ENCODE measurements at places on chromosomes 11 and 22. TPM values are rescaled to one million over a fixed set of nuclear protein-coding genes. Genes with fewer than 3 reads are reported as not detected.
A peak's percentile ranks its signal among the peaks of the same experiment; 100 is the strongest.

Gene C22orf42
- polyA plus RNA-seq = not detected

Gene OR8A1
- not detected for polyA plus RNA-seq

DNA sequence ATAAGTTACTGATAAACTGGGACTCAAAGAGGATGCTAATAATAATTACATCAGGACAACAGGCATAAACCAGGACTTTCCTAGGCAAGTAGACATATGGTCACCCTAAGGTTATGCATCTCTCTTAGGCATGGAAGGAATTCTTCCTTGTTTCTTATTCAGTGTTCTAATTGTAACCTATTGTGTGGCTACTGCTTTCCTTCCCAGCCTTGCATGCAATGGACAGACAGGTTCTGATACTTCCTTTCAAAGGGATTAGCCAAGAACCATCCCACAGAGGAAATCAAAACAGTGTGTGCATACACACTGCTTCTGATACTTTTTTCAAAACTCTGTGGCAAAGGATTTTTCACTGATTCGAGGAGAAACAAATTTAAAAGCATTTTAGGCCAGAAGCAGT lies 48.3 kb downstream of the RRAS2 start:
- DNase-seq = no peak
- H3K27me3 ChIP-seq = no peaks in the 10 kb centered on the region
- H3K36me3 ChIP-seq = no peaks in the 10 kb centered on the region
- H3K27ac ChIP-seq = no peak overlapping the region
- H3K4me3 ChIP-seq = no peak overlapping the region

DNA sequence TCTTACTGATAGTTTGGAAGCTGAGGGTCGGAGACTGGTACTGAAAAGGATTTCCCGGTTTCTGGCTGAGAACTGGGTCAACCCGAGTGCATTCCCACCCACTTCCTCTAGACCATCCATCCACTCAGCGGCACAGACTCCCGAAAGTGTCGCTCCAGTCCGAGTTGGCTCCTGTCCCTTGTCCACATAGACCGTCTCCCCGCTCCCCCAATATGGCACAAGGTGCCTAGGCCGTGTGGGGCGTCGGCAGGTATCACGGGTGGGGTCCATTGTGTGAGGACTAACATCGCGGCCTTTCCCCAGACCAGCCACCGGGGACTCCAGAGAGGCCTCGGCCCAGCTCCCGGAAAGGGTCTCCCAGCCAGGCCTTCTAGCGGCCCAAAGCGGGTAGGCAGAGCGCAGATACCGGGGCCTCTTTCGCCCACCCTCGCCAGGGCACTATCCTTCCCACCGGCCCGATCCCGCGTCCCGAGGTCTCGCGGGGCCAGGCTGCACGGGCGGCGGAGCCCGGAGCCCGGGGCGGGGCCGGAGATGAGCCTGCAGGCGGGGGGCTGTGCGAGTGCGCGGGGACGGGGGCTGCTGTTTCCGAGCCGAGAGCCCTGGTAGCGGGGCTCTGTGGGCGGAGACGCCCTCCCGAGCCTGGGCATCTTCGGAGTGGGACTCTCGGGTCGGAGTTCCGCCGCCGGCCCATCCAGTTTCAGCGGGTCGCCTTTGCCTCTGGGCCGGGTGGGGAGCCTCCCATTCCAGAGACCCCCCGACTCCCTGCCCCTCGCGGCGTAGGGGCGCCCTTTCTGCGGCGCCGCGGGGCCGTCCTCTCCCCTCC lies 21.1 kb downstream of the SERPINH1 start:
- peak overlapping the region; percentile 58 for H3K4me3 ChIP-seq
- no peaks in the 10 kb centered on the region for H3K36me3 ChIP-seq
- DNase-seq = peak; percentile 34
- peaks cover 11% of the 10 kb centered on the region for H3K4me1 ChIP-seq
- peak overlapping the region; percentile 54 for H3K27ac ChIP-seq

GRCh38 chr11:73866095-73866579 lies 10.5 kb downstream of the COA4 start:
- peaks cover 12% of the 10 kb centered on the region for H3K36me3 ChIP-seq
- H3K27ac ChIP-seq = no peak overlapping the region
- no peak overlapping the region for H3K4me3 ChIP-seq
- no peaks in the 10 kb centered on the region for H3K27me3 ChIP-seq
- no peaks in the 10 kb centered on the region for H3K4me1 ChIP-seq

Gene LRRC4C
- not detected for polyA plus RNA-seq

Gene LSP1
- 253 TPM for polyA plus RNA-seq

- DNase-seq = no peak
- H3K27ac ChIP-seq = no peak overlapping the region
- H3K36me3 ChIP-seq = no peaks in the 10 kb centered on the region
- peaks cover 33% of the 10 kb centered on the region for H3K4me1 ChIP-seq
- H3K27me3 ChIP-seq = no peaks in the 10 kb centered on the region
Measured at GRCh38 chr22:17083255-17083654, 1.5 kb upstream of the IL17RA start.

GRCh38 chr11:69525516-69526452 lies 44.3 kb downstream of the LINC01488 start:
- H3K4me3 ChIP-seq = no peak overlapping the region
- H3K27me3 ChIP-seq = no peaks in the 10 kb centered on the region
- no peaks in the 10 kb centered on the region for H3K4me1 ChIP-seq
- no peak for DNase-seq
- H3K36me3 ChIP-seq = no peaks in the 10 kb centered on the region

Gene C11orf42
- not detected for polyA plus RNA-seq

Gene OR52E8
- not detected for polyA plus RNA-seq

GRCh38 chr22:32589007-32589406 lies 114.4 kb downstream of the FBXO7 start:
- no peaks in the 10 kb centered on the region for H3K4me1 ChIP-seq
- H3K36me3 ChIP-seq = no peaks in the 10 kb centered on the region
- DNase-seq = no peak
- no peak overlapping the region for H3K4me3 ChIP-seq

- no peak overlapping the region for H3K4me3 ChIP-seq
- no peaks in the 10 kb centered on the region for H3K27me3 ChIP-seq
- DNase-seq = no peak
- H3K36me3 ChIP-seq = peaks cover 61% of the 10 kb centered on the region
- no peak overlapping the region for H3K27ac ChIP-seq
Measured at GRCh38 chr22:40418366-40419201, 48.2 kb downstream of the SGSM3 start.

GRCh38 chr11:35255514-35255913 lies 116.5 kb downstream of the CD44 start:
- peaks cover 26% of the 10 kb centered on the region for H3K4me1 ChIP-seq
- no peak overlapping the region for H3K4me3 ChIP-seq
- DNase-seq = no peak
- no peak overlapping the region for H3K27ac ChIP-seq
- no peaks in the 10 kb centered on the region for H3K27me3 ChIP-seq
- H3K36me3 ChIP-seq = no peaks in the 10 kb centered on the region

DNA sequence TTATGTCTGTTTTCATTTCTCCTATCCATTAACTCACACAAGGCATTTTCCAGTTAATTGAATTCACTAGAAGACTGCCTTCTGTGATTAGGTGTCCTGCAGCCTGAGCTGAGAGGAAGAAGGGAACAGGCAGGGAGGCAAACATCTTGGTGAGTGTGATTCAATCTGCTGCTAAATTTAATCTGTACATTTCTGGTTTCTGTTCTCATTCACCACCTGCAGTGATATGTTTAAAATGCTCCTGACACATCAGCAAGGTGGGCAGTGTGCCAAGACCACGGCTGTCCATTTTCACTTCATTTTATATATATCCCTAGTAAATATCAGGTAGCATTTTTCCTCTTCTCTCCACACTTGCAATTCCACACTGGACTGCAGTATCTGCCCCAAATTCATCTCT lies 416.5 kb downstream of the TMEM135 start:
- no peaks in the 10 kb centered on the region for H3K36me3 ChIP-seq
- no peak overlapping the region for H3K27ac ChIP-seq
- no peaks in the 10 kb centered on the region for H3K27me3 ChIP-seq
- no peaks in the 10 kb centered on the region for H3K4me1 ChIP-seq
- H3K4me3 ChIP-seq = no peak overlapping the region

Gene MRPL21
- 151 TPM for polyA plus RNA-seq

DNA sequence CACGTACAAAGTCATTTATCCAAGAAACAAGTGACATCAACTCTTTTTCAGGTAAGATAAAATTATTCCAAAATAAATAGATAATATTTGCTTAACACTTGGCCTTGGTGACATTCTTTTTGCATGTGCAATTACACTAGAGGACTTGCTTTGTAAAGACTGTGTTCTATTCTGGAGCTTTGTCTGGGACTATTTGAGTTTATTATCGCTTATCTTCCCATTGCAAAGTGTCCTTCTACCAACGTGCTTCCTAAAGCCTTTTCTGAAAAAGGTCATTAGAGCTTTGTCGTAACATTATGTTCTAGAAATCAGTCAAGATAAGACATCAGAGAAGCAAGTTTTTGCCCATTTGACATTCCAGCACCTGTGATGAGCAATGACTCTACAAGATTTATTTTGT lies 78.3 kb upstream of the MYO18B start:
- no peaks in the 10 kb centered on the region for H3K4me1 ChIP-seq
- H3K27ac ChIP-seq = no peak overlapping the region
- H3K27me3 ChIP-seq = no peaks in the 10 kb centered on the region

- DNase-seq = peak; percentile 6
- peaks cover 6% of the 10 kb centered on the region for H3K4me1 ChIP-seq
- H3K4me3 ChIP-seq = no peak overlapping the region
- no peak overlapping the region for H3K27ac ChIP-seq
- no peaks in the 10 kb centered on the region for H3K36me3 ChIP-seq
Measured at GRCh38 chr11:67381244-67381972, 8.0 kb upstream of the CLCF1 start.

Gene BRD1
- 0.94 TPM for polyA plus RNA-seq

Gene RNF121
- polyA plus RNA-seq = 7.5 TPM

DNA sequence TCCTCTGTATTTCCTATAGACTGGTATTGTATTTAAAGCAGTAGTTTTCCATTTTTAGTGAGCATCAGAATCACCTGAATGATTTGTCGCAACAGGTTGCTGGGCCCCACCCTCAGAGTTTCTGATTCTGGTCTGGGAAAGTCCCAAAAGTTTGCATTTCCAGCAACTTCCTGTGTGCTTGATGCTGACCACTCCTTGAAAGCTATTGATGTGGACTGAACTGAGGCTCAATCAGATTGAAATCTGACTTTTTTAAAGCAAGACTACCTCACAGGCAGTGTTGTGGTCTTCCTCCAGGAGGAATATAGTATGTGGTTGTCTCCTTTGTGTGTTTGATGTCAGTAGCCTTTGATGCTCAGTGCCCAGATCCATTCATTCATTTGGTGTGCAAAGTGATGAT lies 17.2 kb upstream of the MPZL2 start:
- H3K36me3 ChIP-seq = no peaks in the 10 kb centered on the region
- no peak overlapping the region for H3K4me3 ChIP-seq
- DNase-seq = peak; percentile 52
- no peak overlapping the region for H3K27ac ChIP-seq

DNA sequence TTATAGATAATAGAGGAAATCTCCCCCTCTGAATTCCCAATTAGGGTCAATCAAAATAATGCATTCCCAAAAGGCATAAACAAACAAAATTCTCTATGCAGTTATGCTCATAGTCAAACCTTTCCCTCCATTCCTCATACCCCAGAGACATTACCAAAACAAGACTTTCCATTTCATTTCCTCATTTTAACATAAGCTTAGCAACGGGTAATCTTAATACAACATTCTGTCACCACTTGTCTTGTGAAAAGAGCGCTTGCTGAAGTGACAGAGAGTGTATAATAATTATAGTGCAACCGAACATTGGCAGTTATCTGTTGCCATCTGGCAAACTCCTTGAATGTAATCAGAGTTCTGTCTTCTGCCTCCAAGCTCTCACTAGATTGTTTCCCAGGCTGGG lies 1.2 kb upstream of the SLN start:
- no peak overlapping the region for H3K4me3 ChIP-seq
- no peak for DNase-seq
- H3K27me3 ChIP-seq = no peaks in the 10 kb centered on the region
- no peaks in the 10 kb centered on the region for H3K36me3 ChIP-seq

Gene CEP57
- 63.9 TPM for polyA plus RNA-seq

Gene TRIM49
- not detected for polyA plus RNA-seq

Gene DERL3
- polyA plus RNA-seq = 0.25 TPM

Gene FOLR2
- polyA plus RNA-seq = not detected

DNA sequence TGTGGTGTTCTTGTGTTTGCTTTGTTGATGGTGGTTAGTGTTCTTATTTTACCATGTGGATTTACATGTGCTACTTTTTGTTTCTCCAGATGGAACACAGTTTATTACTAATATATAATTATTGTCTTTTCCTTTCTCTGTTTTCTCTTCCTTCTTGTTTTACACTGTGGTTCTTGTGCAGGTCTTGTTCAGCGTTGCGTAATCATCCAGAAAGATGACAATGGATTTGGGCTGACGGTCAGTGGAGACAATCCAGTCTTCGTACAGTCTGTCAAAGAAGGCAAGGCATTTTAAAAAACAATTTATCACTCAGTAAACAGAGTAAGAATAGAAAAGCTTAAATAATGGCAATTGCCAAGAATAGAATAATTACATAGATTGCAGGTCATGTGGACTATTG lies 84.4 kb downstream of the ARHGEF12 start:
- H3K4me3 ChIP-seq = no peak overlapping the region
- H3K27me3 ChIP-seq = no peaks in the 10 kb centered on the region
- H3K27ac ChIP-seq = no peak overlapping the region
- H3K4me1 ChIP-seq = no peaks in the 10 kb centered on the region
- no peak for DNase-seq
- no peaks in the 10 kb centered on the region for H3K36me3 ChIP-seq

GRCh38 chr11:88098289-88098688 lies 77.0 kb downstream of the RAB38 start:
- H3K4me1 ChIP-seq = no peaks in the 10 kb centered on the region
- no peaks in the 10 kb centered on the region for H3K27me3 ChIP-seq
- no peak overlapping the region for H3K4me3 ChIP-seq
- DNase-seq = no peak

Gene PISD
- 27.3 TPM for polyA plus RNA-seq
